ENCODE measurements at places on chromosomes 1 and 21.

DNA sequence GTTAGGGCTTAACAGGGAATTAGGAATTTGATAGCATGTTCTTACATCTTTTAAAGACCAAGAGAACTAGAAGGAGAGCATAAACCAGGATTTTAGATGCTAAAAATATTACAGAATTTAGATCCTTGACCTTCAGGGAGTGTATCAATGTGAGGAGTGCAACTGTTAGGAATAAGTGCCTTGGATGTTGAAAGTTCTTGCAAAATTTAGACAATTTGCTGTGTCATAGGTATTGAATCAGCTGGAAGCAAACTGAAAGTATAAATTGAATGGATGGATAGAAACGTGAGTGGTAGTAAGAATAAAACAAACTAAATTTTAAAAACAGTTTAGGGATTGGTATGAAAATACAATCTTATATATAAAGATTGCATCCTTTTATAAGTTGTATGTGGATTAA, 27.7 kb downstream of the PPP1R12B start:
- DNase-seq = no peak

DNA sequence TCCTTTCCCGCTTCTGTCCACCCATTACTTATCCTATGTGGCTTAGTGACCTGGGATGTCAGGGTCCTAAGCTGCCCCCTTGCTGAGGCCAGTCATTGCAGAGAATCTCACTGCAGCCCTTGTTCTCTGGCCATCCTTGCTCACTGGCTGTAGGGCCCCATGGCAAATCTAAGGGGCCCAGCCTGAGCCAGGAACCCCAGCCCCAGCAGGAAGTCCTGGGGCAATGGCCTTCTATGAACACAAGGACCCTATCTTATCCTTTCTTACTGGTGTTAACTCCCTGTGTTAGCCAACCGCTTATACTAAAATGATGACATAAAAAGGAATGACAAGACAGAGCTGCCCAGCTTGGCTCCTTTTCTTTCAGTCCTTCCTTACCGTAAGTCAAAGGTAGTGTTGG, 29.9 kb downstream of the DHCR24 start:
- no peak for DNase-seq

GRCh38 chr1:23019863-23020625, 776 bp downstream of the KDM1A start:
- DNase-seq = no peak

GRCh38 chr1:223006917-223007648, 136.0 kb downstream of the TLR5 start:
- no peak for DNase-seq

GRCh38 chr1:157457279-157457678, 95.0 kb downstream of the FCRL5 start:
- no peak for DNase-seq

DNA sequence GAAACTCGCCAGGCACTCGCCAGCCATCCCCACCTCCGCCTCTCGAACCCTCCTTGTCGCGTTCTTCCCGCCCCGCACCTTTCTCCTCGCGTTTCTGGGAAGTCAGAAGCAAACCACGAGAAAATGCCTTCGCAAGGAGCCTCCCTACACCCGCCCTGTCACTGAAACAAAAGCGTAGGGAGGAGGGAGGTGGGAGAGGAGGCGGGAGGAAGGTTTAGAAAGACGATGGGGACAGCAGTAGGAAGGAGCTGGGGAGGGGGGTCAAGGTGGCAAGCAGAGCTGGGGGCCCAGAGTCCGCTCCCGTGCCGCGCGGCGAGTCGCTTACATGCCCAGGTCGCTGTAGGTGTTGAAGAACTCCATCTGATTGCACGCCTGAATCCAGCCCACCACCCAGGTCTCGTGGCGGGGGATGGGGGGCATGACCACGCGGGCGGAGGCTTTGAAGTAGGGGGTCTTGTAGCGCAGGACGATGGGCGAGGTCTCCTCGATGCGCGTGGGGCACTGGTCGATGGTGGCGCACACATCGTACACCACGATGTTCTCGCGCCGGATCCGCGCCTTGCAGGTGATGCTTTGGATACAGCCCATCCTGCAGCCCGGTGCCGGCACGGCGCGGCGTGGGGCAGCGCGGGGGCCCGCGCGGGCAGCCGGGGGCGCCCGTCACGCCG, 1.0 kb downstream of the FAM78B start:
- no peak for DNase-seq

DNA sequence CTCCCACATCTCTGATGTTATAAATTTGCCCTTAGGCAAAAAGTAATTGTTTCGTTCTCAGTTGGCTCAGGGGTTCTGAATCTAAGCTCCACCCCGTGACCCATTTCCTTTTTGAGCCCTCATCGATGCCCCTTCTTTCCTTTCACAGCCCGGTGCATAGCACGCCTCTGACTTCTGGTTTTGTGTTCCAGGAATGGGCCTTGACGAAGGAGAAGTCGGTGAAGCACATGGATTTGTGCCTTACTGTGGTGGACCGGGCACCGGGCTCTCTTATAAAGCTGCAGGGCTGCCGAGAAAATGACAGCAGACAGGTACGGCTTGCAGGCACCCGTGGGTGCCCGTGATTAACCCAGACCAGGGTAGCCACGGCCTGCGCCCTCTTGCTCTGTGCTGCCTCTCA, 151.9 kb downstream of the PGBD5 start:
- DNase-seq = no peak

GRCh38 chr1:64811131-64811530, 66.3 kb downstream of the RAVER2 start:
- no peak for DNase-seq

All from suppressor macrophage treated with lipopolysaccharide for 1 hour (primary cell).